ENCODE measurements at places on chromosomes 4 and X.
A peak's percentile ranks its signal among the peaks of the same experiment; 100 is the strongest.

GRCh38 chrX:15269120-15269519 is 763 bp downstream of the ASB9 start:
- no peak for DNase-seq

- no peak for DNase-seq
Measured at GRCh38 chr4:26131711-26132110, 189.1 kb upstream of the RBPJ start.

GRCh38 chrX:71181558-71181909 is 36.9 kb downstream of the NLGN3 start:
- peak; percentile 8 for DNase-seq

- DNase-seq = no peak
Measured at GRCh38 chrX:19646282-19646681, 131.0 kb upstream of the MAP3K15 start.

GRCh38 chrX:13090027-13090338 is 45.6 kb upstream of the FAM9C start:
- DNase-seq = no peak

DNA sequence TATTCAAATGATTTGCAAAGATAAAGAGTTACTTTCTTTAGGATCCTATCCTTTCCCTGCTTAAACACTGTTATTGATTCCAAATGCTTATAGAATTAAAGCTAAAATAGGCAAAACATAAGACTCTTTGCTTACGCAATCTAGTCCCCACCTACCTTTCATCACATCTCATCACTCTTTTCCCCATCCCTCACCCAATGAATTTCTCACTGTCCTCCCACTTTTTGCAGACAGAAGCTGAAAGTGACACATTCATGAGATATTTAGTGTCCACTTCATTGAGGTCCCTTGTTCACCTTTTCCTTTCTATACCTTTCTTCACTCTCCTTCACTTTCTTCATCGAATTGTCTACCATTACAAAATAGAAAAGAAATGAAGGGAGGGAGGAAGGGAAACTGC is 424 bp downstream of the SATL1 start:
- DNase-seq = no peak

DNA sequence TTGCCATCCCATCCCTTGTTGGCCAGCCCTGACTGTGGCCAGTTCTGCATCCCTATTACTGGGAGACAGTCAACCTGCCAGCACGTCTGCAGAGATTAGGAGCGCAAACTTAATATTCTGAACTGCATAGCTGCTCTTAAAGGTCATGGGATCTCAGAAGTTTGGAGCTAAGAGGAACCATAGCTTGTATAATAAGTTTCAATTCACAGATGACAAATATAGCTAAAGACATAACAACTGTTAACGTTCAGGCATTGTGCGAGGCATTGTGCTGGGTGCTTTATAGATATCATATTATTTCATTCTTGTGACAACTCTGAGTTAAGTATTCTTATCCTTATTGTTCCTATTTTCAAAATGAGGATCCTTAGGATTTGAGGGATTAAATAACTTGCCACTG is 3.7 kb downstream of the SCARB2 start:
- no peak for DNase-seq

DNA sequence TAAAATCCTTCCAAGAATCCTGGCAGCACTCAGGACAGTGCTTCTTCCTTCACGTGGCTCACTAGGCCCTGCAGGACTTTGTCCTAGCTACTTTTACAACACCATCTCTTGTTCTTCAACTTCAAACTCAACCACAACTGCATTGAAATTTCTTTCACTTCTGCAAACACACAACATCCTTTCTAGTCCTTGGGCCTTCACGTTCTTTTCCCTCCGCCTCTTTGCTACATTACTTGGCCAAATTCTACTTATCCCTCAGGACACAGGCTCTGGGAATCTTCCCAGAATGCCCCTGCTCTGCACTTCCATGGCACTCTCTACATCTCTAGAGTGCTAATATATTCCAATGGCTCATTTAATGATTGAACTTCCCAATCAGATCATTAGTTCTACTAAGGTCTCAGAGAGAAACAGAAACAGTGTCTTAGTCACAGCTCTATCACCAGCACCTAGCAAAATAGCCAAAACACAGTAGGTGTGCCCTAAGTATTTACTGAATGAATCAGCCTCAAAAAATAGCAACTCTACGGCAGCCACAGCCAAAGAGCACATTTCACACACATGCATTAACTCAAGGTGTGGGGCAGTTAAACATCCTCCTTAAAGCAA is 73.3 kb downstream of the MANBA start:
- DNase-seq = no peak

DNA sequence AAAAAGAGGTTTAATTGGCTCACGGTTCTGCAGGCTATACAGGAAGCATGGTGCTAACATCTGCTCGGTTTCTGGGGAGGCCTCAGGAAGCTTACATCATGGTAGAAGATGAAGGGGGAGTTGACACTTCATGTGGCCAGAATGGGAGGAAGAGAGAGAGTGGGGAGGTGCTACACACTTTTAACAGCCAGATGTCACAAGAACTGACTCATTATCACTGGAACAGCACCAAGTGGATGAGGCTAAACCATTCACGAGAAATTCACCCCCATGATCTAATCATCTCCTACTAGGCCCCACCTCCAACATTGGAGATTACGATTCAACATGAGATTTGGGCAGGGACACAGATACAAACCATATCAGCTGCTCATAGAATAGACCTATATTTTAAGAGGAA is 255.8 kb downstream of the OPHN1 start:
- DNase-seq = no peak

DNA sequence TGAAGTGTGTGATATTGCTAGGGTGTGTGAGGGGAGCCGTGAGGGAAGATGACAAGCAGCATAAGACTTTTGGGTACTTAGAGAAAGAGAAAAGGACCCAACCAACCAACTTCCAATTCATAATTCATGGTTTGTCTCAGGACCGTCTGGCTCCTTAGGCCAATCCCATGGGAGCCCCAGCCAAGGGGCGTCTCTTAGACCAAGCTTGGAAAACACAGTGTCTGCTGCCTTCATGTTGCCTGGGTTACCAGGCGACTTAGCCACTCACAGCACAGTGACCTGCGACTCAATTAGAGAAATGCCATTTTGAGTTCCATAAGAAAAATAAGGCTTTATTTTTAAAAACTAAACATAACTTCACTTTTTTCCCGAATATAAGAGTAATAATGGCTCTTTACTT is 32.7 kb downstream of the BST1 start:
- DNase-seq = no peak

- no peak for DNase-seq
Measured at GRCh38 chrX:131779741-131780140, 235.9 kb downstream of the OR13H1 start.

GRCh38 chr4:182644683-182645050 is 272.5 kb downstream of the DCTD start:
- DNase-seq = no peak

GRCh38 chr4:31045724-31046318 is 325.7 kb downstream of the PCDH7 start:
- no peak for DNase-seq

Measured in activated CD4-positive, alpha-beta T cell treated with anti-CD3 and anti-CD28 coated beads, Interleukin-2, amount 50 U/mL, for 4 hours (primary cell).